Fibroblast of skin of scalp (primary cell): ENCODE measurements at places on chromosomes 1 and 21.
A peak's percentile ranks its signal among the peaks of the same experiment; 100 is the strongest.

- DNase-seq, result peak; percentile 70
Measured at GRCh38 chr1:47192458-47193384, 2.9 kb upstream of the PDZK1IP1 start.

DNA sequence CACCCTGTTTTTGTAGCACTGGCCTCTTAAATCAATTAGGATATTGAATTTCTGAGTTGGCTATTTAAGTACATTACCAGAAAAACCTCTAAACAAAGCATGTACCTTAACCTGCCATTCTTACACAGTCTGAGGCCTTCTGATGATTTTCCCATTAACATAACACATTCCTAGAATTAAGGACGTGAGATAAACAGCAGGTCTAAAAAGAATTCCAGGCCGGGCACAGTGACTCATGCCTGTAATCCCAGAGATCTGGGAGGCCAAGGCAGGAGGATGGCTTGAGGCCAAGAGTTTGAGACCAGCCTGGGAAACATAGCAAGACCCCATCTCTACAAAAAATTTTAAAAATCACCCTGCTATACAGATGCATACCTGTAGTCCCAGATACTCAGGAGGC, 18.0 kb upstream of the LRRC8D start:
- no peak for DNase-seq

GRCh38 chr1:63269571-63269970, 52.8 kb upstream of the FOXD3 start:
- DNase-seq, result no peak

GRCh38 chr1:41615981-41616380, 131.5 kb upstream of the EDN2 start:
- no peak for DNase-seq

DNA sequence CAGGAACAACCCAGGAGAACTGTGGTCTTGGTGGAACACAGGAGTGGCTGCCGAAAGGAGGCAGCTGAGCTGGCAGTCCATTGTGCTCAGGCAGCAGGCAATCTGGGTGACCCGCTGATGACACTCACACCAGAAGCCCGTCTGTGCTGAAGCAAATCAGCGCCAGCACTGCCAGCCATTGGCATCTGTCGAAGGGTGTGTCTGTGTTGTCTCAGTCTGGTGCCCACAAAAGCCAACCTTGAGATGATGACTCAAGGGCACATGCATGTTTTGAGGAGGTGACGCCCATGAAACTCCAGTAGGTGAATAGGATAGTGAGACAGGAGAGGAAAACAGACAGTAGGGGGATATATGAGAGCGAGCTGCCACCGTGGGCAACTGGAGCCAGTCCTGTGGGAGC, 167.3 kb downstream of the KAZN start:
- DNase-seq, result no peak

GRCh38 chr1:48644905-48645605, 131.6 kb downstream of the BEND5 start:
- no peak for DNase-seq

GRCh38 chr1:73511038-73511437, 686.9 kb downstream of the LRRIQ3 start:
- no peak for DNase-seq
